ENCODE measurements at places on chromosomes 5 and 9.

DNA sequence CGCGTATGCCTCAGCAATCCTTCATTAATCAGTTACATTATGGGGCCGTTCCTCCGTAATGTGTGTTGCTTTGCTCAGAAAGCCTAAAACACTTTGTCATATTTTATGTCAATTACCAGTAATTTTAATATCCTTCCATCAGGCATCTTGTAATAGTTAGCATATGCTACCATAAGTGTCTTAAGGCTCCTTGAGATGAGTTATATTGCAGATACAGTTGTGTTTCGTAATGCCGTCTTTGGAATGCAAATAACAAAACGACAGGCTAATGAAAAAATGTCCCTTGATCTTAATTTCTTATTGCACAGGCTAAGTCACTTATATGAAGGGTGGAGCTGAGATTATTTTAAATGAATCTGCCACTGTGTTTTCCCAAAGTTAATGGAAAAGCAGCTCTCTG, 50.5 kb downstream of the TBCA start:
- no peak for DNase-seq

- DNase-seq, result no peak
These were observed 2.5 kb downstream of the SH3TC2 start for GRCh38 chr5:149060325-149060724.

DNA sequence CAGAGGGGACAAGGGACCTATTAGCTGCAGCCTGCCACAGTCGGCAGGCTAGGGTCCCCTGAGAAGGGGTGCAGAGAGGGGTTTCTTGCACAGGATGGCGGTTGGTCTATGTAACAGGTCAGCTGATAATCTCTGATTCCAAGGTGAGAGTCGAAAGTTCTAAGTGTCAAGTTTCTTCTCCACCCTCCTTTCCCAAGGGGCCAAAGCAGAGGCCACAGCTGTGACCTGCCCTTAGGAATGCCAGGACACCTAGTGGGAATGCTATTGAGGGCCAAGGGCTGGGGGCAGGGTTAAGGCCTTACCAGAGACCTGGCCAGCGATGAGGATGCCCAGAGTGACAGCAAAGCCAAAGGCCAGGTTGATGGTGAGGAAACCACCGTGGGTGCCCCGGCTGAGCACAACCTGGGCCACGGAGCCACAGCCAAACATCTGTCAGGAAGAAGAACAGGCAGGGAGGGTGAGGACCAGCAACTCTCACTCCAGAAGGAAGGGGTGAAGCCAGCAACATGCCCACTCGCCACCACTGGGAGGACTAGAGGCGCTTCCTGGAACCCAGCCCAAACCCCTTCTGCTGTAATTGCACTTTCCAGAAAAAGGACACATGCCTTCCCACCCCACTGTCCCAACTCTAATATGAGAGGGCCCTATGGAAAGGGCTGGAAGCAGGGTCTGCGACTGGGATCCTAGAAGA, 3.8 kb downstream of the AQP3 start:
- no peak for DNase-seq

- no peak for DNase-seq
These were observed 170.7 kb downstream of the PDE4D start for GRCh38 chr5:59722874-59723273.

GRCh38 chr9:134704498-134704897, 62.9 kb downstream of the COL5A1 start:
- DNase-seq, result no peak

GRCh38 chr5:59608745-59609144, 284.8 kb downstream of the PDE4D start:
- no peak for DNase-seq

GRCh38 chr5:115180165-115180709, 10.5 kb upstream of the TRIM36 start:
- DNase-seq, result peak; percentile 11

- no peak for DNase-seq
These were observed 134.8 kb downstream of the CMYA5 start for GRCh38 chr5:79824444-79824843.

GRCh38 chr9:82600536-82601292, 462.2 kb downstream of the RASEF start:
- no peak for DNase-seq

DNA sequence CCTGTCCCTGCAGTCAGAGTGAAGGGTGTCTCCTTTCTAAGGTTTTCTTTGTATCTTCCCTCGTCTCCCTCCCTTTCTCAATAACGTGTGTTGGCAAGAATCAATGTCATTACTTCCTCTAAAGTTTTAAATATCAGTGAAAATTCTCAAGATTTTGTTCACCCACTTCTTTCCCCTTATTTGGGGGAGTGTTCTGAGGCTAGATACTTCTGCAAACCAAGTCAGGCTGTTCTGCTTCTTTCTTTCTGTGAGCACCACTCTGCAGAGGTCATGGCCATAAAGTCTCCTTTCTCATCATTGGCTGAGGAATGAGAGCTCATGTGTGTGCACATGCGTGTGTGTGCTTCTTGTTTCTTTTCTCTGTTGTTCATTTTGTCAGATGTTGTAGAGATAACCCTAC, 26.6 kb upstream of the SPATA31C2 start:
- DNase-seq, result no peak

DNA sequence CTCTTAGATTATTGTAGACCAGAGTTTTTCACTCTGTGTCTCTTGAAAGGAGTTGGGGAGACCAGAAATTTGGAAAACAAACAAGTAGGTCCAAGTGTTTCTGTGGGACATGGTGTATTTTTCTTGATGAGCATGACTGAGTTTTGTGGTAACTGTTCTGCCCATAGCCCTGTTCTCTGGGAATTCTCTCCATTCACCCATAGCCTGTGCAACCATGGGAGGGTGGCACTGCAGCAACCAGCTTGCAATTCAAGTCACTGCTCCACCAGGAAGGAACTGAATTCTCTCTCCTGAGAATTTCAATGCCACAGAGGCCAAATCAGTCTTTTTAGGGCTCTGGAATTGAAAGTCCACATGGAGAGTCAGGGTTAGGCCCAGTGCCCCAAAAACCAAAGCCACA, 475.3 kb upstream of the TRPC7 start:
- no peak for DNase-seq

- no peak for DNase-seq
These were observed 536 bp upstream of the STX17 start for GRCh38 chr9:99905833-99906402.

GRCh38 chr5:125140220-125140619, 393.8 kb upstream of the ZNF608 start:
- no peak for DNase-seq

- DNase-seq, result no peak
These were observed 17.0 kb upstream of the MSMP start for GRCh38 chr9:35771075-35771433.

DNA sequence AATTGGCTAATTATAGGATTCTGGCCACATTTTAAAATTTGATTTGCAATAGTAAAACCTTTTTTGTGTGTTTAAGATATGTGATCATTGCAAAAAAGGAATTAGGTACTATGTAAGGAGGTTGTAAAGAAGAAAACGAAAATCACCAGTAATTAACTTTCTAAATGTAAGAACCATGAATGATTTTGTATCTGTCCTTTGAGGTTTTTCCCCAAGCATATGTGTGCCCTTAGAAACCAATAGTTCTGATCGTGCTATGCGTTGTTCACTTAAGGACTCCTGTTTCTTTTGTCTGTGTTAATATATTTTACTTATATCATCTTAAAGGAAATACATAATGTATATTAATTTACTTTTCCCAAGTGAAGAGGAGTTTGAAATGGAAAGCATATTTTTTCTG, 410.2 kb downstream of the PSAT1 start:
- DNase-seq, result no peak

DNA sequence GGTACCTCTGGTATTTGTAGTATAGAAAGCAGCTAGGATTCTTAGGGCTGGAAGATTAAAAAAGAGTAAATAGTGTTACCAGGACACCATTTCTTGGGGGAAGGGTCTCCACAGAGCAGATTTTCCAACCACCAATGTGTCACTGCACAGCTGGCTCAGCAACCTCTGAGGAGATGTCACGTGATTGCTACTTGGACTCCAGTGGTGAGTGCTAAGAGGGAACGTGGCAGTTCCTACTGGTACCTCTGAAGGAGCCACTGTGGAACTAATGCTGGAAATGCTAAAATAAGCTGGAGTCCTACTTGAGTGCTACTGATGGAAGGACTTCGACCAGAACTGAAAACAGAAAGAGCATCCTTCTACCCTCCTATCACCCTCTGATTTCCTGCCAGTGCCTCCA, 36.1 kb upstream of the SPDL1 start:
- no peak for DNase-seq

GRCh38 chr5:56071470-56071869, 76.7 kb upstream of the IL6ST start:
- DNase-seq, result no peak

DNA sequence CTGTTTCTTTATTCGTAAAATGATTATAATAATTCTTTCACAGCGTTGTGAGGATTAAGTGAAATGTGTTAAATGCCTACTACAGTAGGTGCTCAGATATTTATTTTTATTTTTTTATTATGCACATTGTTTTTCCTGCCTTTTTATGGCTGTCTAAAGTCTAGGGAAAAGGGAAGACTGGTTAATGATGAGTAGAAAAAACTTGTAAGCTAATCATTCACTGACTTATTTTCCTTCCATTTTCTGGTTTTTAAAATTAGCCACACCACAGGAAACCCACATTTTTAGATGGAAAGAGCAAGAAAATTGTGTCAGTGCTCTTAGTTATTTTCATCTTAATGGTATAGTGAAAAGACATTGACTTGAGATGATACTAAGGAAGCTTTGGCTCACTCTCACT, 3.9 kb upstream of the PCYOX1L start:
- no peak for DNase-seq

- no peak for DNase-seq
These were observed 26.9 kb downstream of the CSNK1G3 start for GRCh38 chr5:123538670-123539459.

GRCh38 chr9:27929841-27930240, 356.6 kb upstream of the C9orf72 start:
- no peak for DNase-seq

DNA sequence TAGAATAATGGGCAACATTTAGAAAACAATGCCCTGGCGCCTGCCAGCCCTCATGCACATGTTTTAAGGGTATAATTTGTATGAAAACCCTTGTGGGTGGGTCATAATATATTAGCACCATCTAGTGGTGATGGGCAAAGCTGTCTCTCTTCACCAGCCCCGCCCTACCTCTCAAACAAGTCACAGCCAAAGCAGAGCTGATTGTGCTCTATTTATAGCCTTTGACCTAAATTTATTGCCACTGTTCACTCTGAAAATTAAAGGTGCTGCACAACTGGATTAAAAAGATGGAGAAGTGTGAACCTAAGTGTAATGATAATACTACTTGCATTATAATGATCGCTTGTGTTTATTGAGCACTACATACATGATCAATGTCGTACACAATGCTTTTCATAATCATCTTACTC, 131.9 kb upstream of the ANKH start:
- peak; percentile 22 for DNase-seq

- no peak for DNase-seq
These were observed 48.8 kb upstream of the FST start for GRCh38 chr5:53431665-53432064.

- no peak for DNase-seq
These were observed 1.8 kb downstream of the SKP2 start for GRCh38 chr5:36153726-36154125.

GRCh38 chr5:65434122-65434521, 47.6 kb downstream of the ADAMTS6 start:
- DNase-seq, result no peak

- DNase-seq, result no peak
These were observed 69.9 kb downstream of the LRSAM1 start for GRCh38 chr9:127520941-127521918.

DNA sequence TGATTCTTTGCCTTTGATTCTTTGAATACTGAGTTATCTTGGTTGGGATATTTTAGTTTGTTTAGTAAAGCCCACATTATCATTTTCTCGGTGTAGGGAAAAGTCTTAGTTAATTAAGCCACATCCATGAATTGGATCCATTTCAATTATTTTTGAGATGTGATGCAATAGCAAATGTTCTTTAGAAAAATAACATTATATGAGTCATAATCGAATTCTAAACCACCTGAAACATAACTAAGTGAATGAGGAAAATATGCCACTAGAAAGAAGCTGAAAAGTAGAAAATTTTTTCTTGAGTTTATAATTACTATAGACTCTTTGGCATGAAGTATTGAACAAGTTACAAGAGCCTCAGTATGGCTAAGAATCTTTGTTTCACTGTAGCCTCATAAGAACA, 17.5 kb upstream of the CCDC192 start:
- no peak for DNase-seq
